WTC11 (cell line): ENCODE measurements at places on chromosomes 3 and 15.

DNA sequence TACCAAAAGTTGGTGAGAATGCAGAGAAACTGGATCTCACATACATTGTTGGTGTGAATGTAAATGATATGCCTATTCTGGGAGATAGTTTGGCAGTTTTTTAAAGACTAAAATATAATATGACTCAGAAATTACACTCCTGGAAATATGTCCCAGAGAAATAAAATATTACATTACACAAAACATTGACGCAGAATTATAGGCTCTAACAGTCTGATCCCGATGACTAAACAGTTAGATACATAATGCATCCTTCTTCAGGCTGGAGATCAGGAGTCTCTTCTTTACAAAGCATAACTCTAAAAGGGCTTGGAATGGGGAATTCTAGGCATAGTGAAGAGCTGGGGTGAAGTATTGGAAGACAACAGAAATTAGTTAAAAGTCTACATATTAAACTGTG lies 586.2 kb upstream of the NECTIN3 start:
- no peak for DNase-seq

GRCh38 chr3:123745184-123745855 lies 138.8 kb downstream of the MYLK start:
- no peak for DNase-seq

GRCh38 chr3:144744473-144744872 lies 772.9 kb downstream of the DIPK2A start:
- no peak for DNase-seq

GRCh38 chr15:68646696-68647095 lies 67.9 kb downstream of the CORO2B start:
- no peak for DNase-seq

DNA sequence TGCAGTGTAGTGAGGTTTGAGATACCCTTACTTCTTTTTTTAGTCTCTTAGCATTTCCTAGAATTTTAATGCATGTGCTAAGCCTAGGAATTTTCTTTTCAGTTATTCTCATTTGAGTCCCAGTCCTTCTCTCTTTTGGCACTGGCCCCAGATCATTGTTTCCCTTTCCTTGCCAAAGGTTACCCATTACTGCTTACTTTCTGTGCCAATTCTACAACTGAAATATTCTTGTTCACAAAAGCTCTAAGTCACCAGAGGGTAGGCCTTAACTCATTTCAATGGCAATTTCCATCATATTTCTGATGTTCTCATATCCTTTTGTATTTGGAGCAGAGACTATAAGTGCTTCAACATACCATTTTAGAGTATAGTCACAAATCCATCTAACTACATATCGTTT lies 199.6 kb upstream of the CBLB start:
- DNase-seq = no peak

DNA sequence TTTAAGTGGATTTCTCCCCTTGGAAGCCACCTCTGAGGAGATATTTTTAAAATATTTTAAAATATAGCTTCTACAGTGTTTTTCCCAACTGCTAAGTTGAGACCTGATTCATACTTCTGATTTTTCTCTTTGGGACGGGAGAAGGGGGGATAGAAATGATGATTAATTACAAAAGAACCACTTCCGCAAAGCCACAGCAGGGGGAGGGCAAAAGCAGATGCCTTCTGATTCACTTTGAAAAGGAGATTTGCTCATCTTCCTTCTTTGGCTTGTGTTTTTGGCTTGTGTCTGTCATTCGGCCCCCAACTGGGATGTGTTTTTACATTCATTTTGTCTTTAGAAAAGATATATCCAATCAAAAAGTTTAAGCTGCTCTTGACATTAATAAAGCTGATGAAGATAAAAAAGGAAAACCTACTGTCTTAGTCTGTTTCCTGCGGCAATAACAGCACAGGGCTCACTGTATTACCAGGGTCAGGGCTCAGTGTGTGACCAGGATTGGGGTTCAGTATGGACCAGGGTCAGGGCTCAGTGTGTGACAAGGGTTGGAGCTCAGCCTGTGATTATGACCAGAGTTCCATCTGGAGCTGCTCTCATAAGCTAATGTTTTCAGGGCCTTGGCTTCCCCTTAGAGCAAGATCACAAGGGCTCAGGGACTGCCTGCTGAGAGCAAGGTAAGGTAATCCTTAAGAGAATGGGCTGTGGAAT lies 223.2 kb downstream of the MTHFS start:
- no peak for DNase-seq

GRCh38 chr3:133578548-133579191 lies 5.2 kb downstream of the CDV3 start:
- no peak for DNase-seq

- no peak for DNase-seq
These were observed 238.7 kb upstream of the P2RY1 start for GRCh38 chr3:152595975-152596821.

DNA sequence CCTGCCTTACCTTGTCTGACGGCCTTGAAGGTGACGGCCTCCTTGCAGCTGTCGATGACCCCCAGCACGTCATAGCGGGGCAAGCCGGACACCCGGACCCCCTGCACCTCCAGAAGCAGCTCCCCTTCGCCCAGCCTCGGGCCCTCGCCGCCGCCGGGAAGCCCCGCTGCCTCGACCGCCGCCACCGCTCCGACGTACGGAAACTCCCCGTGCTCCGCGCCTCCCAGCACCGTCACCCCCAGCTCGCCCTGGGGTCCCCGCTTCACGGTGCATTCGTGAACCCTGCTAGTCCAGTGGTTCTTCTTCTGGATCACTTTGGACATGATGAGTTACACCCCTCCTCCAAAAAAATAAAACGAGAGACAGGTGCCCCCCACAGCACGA lies 740 bp downstream of the MAGI1 start:
- peak; percentile 32 for DNase-seq

DNA sequence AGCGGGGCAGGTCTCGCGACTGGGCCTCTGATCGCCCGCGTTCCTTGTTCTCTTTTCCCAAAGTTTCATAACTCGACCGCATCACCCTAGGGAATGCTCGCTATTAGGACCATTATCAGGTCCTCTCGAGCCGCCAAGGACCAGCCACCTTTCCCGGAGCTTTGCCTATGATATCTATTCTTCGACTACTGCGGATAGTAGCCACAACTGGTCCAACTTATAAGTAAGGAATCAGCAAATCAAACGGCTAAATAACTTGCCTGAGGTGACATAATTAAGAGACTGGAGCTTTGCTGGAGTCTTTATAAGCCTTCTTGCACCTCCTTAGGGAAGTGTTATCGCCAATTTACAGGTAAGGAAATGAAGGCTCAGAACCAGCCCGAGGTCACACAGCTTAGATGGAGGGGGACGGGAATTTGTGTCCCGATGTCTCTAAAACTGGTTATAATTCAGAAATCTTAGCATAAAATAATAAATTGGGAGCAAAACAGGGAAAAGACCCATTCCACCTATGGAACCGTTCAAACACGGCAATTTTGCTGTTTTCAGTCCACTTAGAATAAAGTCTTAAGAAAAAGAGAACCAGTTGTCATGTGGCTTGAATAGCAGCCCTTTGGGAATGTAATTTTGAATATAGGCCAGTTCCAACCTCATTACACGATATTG lies 479 bp upstream of the PLD1 start:
- no peak for DNase-seq
